ENCODE measurements at places on chromosomes 2 and 18.

DNA sequence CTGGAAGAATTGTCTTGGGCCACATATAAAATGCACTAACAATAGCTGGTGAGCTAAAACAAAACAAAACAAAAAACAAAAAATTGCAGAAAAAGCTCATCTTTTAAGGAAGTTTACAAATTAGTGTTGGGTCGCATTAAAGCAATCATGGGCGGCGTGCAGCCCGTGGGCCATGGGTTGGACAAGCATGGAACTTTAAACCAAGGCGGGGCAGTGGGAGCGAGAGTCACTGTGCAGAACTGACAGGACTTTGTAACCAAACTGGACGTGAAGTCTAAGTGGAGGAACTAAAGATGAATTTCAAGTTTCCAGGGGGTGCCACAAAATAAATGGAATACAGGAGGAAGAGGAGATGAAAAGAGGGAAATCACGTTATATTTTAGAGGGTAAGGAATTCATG lies 80.7 kb downstream of the PSMG2 start:
- DNase-seq = no peak

- no peak for DNase-seq
These were observed 161.4 kb downstream of the UXS1 start for GRCh38 chr2:106032676-106033075.

GRCh38 chr2:173090973-173091660 lies 15.5 kb downstream of the MAP3K20 start:
- no peak for DNase-seq

DNA sequence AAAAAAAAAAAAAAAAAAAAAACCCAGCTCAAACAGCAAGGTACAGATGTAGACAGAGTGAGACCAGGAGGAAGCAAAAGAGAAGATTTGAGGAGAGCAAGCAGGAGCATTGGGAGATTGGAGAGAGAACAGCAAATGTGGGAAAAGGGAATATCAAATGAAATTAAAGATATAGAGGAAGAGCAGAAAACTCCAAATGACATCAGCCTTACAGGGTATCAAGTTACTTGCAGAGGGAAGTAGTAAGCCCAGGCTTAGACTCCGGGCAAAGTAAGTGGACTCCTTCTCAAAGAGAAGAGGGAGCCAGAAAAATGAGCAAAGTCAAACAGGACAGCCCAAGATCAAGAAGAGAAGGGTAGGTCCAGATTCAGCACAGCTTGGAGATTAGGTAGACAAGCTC lies 93.3 kb upstream of the PPP1CB start:
- no peak for DNase-seq

- no peak for DNase-seq
These were observed 151.8 kb downstream of the ST6GAL2 start for GRCh38 chr2:106734165-106734564.

DNA sequence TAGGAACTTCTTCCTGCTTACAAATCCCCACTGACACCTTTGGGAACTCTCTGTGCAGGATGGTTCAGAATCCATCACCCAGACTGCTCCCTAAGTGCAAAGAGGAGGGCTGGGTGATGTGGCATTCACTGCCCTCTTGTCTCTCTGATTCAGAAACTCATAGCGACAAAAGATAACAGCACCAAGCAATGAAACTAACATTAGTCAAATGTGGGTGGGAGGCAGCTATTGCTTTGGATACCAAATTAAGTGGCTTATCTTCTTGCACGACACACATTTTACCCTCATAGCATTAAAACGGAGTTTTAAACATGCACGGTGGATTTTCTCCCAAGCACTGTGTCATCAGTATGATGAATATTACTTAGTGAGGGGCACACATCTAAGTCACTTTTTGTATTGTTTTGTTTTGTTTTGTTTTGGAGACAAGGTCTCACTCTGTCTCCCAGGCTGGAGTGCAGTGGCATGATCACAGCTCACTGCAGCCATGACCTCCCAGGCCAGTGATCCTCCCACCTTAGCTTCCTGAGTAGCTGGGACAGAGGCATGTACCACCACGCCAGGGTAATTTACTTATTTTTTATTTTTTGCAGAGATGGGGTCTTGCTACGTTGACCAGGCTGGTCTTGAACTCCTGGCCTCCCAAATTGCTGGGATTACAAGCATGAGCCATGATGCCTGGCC lies 40.9 kb upstream of the NEB start:
- no peak for DNase-seq

Data from stimulated activated CD8-positive, alpha-beta memory T cell treated with anti-CD3 and anti-CD28 coated beads, Interleukin-4, amount 100 ng/mL, for 4 hours (primary cell).